MG63 (cell line): ENCODE measurements at places on chromosomes 6 and 20.

- peak; percentile 64 for DNase-seq
Measured at GRCh38 chr20:46206025-46206424, 87.9 kb downstream of the CD40 start.

DNA sequence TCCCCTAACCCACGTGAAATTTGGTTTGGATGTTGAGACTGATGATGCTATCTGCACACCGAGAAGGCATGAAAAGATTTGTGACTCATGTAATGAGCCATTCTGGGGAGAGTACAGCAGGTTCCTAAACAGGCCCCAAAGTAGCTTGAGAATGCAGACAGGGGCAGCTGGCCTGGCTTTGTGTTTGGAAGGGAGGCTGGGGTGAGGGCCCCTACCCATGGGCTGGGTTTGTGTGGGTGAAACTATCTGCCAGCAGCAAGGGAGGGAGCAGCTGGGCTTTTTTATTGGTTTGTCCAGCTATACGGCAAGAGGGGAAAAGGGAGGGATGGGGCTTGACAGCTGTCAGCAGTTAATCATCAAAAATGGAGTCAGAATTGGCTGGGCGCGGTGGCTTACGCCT lies 87.0 kb upstream of the RNF24 start:
- DNase-seq: peak; percentile 21

DNA sequence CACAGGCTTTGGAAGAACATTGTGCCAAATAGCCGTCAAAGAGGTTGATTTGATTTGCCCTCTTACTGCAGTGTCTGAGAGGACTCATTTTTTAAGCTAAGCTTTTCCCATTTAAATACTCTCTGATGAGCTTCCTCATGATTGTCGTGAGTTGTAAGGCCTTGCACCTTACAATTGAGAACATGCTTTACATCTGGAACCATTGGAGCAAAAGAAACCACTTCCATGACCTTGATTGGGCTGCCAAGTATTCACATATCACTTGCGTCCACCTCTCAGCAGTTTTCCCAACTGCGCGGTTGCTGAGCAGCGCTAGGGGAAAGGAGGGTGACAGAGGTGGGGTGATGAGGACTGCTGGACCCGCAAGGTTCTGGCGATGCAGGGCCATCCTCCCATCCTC lies 12.3 kb upstream of the LBP start:
- DNase-seq: no peak

DNA sequence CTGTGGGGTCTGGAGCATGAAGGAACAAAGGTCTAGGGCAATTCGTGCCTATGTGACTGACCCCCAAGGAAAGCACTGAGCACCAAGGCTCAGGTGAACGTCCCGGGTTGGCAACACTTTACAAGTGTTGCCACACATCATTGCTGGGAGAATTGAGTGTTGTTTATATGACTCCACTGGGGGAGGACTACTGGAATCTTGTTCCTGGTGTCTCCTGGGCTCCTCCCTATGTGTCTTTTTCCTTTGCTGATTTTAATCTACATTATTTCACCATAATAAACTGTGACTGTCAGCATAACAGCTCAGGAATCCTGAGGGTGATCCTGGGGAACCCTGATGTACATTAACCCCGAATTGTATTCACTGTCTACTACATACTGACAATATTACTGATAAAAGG lies 207.7 kb upstream of the BMP2 start:
- DNase-seq: no peak

- peak; percentile 76 for DNase-seq
Measured at GRCh38 chr20:44309763-44310663, 989 bp downstream of the FITM2 start.

GRCh38 chr20:52049001-52049731 lies 142.4 kb downstream of the ZFP64 start:
- no peak for DNase-seq

DNA sequence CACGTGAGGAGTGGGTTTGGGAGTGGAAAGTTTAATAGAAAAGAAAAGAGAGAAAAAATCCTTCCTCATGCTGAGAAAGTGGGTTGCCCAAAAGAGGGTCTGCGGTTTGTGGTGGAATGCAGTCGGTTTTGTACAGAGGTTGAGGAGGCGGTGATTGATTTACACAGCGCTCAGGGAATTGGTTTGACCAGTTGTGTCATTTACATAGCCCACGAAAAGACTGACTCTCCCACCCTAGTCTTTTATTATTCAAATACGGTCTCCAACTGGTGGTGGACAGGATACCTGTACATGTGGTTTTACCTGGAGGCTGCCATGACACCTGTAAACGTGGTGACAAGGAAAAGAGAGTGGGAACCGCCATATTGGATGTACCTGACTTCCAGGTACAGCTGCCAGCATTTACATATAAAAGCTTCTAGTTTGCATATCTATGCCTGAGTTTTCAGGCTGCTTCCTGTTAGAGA lies 42.1 kb downstream of the HLA-DPB1 start:
- DNase-seq: no peak

- DNase-seq: no peak
Measured at GRCh38 chr6:168184701-168185100, 105.7 kb upstream of the FRMD1 start.

GRCh38 chr6:15930207-15930606 lies 198.7 kb upstream of the MYLIP start:
- DNase-seq: no peak

- DNase-seq: no peak
Measured at GRCh38 chr20:62507991-62508640, 32.3 kb upstream of the GATA5 start.

DNA sequence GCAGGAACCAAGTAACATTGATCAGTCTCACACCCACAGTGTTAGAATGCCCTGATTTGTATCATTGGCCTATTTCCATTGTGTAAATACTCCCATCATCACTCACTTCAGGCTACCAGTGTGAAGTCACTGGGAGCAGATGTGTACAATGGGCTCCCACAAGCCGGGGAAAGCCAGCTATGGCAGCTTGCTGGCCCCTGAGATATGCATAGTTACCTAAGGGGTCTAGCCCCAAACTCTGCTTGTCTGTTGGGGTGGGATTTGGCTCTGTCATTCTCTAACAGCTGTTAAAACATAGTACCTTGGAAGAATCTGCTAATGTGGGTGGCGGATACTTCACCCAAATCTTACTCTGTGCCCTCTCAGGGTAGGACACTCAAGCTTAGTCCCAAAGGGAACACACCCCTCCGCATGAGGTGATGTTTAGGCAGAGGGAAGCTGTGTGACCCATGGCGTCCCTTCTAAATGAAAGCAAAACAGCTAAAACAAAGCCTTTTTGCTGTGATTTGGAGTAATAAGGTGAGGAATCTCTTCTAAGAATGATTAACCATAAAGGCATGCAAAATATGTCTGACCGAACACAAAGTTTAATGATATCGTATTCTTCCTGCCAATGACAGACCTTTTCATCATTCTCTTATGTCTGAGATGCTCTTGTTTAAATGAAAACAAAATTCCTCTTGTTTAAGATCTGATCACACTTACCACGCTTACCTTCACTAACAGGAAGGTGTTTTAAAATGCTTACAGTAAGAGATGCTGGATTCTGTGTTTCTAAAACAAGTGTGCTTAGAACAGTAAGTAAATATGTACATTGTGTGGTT lies 45.9 kb upstream of the PXDC1 start:
- no peak for DNase-seq

DNA sequence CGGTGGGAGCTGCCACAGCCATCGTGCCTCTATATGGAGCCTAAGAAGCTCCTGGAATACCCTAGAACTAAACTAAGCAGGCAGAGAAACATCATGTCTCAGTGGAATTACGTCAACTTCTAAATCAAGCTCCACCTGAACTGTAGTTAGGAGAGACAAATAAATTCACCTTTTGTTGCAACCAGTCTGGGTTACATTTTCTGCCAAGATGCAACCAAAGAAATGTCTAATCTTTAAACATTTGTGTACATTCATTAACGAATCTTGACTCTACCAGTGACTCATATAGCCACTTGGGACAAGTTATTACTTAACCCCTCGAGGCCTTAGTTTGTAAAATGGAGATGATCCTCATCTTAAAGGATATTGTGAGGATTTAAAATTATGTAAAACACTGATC lies 8.9 kb downstream of the PTPRK start:
- no peak for DNase-seq

DNA sequence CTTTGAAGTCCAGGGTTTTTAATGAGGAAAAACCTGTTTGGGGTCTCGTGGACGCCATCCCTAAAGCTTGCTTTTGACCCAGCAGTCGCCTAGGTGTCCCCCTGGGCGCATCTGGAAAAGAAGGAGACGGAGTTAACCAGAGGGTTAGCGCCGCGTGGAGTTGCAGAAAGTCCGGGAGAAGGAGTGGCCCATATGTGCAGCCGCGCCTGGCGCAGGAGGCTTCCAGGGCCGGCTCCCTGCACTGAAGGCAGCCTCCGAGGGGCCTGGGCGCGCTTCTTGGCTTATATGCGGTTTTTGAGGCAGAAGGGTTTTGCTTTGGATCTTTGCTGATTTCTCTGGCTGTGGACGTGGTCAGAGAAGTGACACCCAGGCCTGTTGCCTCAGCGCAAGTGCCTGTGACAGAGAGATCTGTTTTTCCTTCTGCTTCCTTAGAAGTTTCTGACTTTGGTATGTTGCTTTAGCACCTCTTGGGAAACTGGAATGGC lies 987 bp downstream of the TMEM181 start:
- DNase-seq: peak; percentile 24

DNA sequence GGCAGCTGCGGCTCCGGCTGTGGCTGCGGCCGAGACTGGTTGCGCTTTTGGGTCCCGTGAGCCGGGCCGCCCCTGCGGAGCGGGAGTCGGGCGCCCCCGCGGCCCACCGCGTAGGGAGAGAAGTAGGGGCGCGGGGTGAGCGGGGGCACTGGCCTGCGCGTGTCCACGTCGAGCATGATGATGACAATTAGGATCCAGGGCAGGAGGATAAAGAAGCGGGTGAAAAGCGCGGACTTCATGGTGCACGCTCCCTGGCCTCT lies 739 bp downstream of the B3GAT2 start:
- no peak for DNase-seq

GRCh38 chr6:109526905-109527628 lies 44.0 kb upstream of the ZBTB24 start:
- DNase-seq: peak; percentile 18

DNA sequence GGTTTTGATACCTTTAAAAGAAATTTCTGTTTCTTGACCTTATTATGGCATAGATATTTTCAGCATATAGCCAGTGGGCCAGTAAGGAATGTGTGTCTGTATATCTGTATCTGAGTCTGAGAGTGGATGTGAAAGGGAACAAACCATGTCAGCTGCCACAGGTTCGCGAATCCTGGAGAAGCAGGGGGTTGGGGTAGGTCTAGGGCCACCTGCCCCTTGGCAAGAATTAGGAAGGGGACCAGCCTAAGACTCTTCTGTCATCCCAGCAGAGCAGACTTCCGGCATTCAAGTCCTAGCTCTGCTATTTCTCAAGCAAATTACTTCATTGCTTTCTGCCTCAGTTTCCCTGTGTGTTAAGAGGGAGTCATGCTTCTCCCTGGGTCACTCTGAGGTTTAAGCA lies 180.3 kb upstream of the SNX9 start:
- no peak for DNase-seq

GRCh38 chr20:2625062-2625461 lies 27.4 kb upstream of the NOP56 start:
- DNase-seq: no peak

DNA sequence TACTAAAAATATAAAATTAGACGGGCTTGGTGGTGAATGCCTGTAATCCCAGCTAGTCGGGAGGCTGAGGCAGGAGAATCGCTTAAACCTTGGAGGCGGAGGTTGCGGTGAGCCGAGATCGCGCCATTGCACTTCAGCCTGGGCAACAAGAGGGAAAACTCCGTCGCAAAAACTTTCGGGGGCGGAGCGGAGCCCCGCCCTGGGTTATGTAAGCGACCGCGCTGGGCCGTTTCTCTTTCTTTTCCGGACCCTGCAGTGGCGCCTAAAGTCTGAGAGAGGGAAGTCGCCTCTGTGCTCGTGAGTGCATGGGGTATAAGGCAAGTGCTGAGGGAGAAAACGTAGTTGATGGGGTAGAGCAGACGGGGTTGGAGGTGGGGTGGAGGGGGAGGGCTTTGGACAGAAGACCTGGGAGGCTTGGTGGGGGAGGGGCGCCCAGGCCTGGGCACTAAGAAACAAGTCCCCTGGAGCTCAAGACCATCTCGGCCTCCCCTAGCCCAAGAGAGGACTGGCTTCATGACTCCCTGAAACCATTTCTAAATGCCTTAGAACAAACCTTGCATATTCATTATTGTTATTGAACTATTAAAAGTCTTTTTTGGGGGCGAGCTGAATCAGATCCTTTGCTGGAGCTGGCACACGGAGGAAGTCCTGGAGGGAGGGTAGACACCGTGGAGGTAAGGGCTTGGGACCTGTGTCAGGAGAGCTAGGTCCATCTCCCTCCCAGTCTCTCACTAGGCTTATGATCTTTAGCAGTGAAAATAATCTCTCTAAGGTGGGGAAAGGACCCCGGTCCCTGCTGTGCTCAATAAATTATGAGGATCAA lies 2.7 kb upstream of the MICA start:
- peak; percentile 67 for DNase-seq

DNA sequence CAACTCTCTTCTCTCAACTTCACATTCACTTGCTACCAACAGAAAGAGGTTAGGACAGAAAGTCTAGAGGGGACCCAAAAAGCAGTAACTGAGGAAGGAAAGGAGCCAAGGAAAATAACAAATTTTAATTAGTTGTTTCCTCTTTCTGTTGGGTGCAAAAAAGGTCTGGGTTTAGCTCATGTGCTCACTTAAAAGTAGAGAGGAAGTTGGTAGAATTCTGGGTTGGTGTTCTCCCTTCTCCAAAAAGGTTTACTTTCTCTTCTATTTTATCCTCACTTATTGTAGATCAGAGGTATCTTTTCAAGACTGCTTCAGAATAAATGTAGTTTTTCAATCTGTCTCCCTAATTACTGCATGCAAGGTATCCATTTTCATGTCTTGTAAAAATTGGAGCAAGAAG lies 42.8 kb downstream of the MAP3K7 start:
- no peak for DNase-seq

GRCh38 chr20:46810448-46811223 lies 84.0 kb upstream of the EYA2 start:
- no peak for DNase-seq

DNA sequence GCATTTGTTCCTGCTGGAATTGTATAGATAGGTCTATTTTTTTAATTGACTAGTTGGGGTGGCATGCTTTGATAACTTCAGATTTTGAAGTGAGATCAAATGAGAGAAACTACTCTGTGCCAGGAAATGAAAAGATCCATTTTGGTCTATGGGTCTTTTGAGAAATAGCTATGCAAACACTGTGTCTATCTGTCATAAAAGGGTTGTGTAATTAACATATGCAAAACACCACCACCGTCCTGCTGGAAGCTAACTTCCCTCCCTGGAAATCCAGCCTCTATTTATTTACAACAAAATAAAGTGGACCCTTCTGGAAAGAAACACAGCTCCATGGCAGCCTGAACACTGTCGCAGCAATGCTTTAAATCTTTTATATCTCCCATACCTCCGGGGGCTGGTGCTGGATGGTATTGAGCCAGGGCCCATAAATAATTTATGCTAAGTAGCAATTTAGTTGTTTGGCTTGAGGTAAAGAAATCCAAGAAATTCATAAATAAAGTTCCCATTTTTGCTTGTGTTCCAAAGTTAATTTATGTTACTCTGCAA lies 244.2 kb upstream of the POU3F2 start:
- DNase-seq: no peak

DNA sequence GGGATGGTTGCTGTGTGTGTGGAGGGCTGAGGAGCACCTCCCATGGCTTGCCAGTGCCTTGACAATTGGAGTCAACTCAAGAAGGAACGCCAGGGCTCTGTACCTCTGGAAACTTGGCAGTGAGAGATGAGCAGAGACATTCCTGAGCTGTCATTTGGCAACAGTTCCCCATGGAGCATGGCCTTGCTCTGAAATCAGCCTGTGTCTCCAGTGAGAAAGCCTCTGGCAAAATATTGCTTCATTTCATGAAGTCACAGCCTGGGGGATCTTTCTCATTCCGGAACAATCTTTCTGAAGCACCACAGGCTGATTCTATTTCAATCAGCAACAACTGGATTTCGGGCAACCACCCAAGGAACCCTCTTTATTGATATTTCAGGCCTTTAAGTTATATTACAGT lies 52.2 kb upstream of the FNDC1 start:
- peak; percentile 70 for DNase-seq
